ENCODE measurements at places on chromosomes 13 and 19.

GRCh38 chr19:48513289-48514122, 1.9 kb upstream of the LMTK3 start:
- DNase-seq: peak; percentile 87

GRCh38 chr19:43452582-43452981, 12.8 kb downstream of the LYPD3 start:
- DNase-seq: no peak

GRCh38 chr13:25873242-25873612, 178.6 kb downstream of the SHISA2 start:
- DNase-seq: no peak

DNA sequence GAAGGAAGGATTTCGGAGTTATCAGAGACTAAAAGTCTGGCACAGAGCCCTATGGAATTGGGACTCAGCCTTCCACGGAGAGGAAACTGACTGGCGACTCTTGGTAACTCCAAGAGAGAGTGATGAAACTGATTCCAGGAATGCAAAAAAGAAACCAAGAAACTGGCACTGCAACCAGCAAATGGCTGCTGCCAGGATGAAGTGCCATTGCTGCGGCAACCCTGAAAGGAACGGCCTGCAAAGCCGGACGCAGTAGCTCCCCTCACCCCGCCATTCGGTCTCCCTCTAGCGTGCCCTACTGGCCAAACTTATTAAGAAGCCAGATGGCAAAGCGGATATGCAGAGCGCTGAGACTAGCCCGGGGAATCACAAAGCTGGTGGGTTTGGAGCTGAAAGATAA, 236.0 kb downstream of the PCDH9 start:
- DNase-seq: peak; percentile 88

DNA sequence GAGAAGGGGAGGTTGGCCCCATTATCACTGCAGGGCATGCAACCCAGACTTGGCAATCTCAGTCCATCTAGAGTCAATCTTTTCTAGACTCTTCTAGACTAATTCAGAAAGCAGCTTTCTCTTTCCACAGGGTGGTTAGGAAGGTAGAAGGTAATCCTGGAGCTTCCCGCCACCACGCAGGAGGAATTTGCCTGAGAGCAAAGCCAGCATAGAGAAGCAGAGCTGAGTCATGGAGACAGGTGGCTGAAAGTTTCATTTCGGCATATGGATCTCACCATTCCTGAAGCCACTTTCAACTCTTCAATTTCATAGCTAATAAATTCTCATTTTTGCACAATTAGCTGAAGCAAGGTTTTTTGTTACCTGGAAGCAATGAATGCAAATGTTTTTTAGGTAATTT, 29.0 kb upstream of the FFAR2 start:
- no peak for DNase-seq

All from HAP-1 (cell line).